A549 (cell line): ENCODE measurements at places on chromosomes 2 and 18.

DNA sequence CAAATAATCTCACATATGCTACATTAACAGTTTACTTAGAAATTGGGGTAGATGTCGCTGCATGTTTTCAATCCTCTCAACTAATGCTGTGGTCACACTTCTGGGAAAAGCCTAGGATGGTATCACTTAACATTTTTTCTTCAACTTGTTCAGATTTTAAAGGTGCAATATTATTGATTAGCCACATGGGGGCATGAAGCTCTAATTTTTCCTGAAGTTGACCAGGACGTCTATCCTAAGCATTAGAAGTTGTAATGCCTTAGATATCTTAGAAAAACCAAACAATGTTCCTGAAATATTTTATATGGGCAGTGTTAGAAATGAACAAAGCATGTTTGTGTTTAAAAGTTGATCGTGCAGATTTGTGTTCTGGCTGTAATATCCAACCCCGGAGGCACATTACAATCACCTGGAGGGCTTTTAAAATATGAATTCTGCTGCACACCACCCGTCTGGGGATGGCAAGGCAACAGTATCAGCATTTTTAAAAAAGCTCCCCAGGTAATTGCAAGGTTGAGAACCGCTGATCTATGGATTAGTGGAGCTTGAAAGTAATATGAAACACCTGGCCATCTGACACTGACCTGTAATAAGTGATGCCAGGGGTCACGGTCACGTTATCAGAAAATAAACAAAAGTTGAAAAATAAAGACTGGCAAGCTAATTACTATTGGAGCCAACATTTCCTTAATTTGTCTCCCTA, 100.5 kb upstream of the LMAN1 start:
- peak; percentile 17 for DNase-seq

GRCh38 chr2:9388950-9389911, 34.1 kb downstream of the ITGB1BP1 start:
- no peak for DNase-seq

DNA sequence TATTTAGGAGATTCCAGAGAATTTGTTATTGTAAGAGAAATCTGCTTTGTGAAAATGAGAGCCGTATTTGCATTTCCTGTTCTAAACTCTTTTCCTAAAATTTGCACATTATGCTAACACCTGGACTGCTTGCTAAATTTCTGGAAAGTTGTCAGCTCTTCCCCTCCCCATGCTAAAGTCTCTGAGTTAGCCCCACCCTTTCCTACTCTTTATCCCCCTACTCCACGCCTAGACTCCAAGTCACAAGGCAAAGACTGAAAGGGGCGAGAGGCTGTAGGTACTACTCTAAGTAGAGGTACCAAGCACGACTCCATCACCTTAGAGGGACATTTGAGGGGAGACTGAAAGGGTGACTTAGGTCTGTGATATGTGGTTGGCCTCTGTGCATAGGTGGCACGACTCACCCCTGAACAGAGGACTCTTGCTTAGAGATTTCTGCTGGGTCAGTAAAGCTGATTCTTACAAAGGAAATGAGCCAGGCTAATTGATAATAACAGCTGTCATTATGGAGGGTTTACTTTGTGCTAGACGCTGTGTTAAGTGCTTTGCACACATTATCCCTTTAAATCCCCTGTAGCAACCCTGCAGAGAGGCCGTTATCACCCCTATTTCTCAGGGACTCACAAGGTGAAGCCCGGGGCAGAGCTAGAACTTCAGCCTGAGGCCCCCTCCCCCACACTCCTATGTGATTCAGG, 373.5 kb downstream of the EN1 start:
- no peak for DNase-seq

DNA sequence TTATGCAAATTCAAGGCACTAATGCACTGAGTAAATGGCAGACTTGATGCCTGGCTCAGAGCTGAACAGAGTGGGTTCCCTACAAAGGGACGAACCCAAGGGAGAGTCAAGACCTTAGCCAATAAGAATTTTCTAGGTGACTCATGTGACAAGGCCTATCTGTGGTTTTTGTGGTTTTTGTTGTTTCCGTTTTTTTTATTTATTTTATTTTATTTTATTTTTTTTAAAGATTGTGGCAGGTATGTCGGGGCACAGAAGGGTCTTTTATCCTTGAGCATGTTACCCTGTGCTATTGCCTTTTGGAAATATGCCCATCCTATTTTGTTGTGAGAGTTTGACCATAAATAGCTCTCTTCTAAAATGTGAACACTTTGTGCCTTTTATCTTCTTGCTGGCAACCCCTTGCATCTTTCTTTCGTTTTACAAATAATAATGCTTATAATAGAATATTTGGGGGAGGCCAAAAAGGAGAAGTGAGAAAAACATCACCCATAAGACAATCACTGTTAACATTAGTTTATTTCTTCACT, 113.4 kb upstream of the AQP4 start:
- no peak for DNase-seq

GRCh38 chr18:66682855-66683322, 79.0 kb upstream of the CDH19 start:
- no peak for DNase-seq

DNA sequence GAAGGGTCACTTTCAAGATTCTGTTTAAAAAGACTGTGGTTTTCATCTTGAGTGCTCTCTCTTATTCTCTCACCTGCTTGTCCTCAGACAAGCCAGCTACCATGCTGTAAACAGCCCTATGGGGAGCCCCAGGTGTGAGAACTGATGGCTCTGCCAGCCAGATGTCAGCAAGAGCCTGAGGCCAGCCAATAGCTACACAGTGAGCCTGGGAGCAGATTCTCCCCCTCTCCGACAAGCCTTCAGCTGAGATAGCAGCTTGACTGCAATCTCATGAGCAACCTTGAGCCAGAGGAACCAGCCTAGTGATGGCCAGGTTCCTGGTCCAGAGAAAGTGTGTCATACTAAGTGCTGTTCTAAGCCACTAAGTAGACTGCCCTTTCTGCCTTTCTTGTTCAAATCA, 272.1 kb downstream of the NAPG start:
- no peak for DNase-seq
